ENCODE measurements at places on chromosomes 11 and 22.

DNA sequence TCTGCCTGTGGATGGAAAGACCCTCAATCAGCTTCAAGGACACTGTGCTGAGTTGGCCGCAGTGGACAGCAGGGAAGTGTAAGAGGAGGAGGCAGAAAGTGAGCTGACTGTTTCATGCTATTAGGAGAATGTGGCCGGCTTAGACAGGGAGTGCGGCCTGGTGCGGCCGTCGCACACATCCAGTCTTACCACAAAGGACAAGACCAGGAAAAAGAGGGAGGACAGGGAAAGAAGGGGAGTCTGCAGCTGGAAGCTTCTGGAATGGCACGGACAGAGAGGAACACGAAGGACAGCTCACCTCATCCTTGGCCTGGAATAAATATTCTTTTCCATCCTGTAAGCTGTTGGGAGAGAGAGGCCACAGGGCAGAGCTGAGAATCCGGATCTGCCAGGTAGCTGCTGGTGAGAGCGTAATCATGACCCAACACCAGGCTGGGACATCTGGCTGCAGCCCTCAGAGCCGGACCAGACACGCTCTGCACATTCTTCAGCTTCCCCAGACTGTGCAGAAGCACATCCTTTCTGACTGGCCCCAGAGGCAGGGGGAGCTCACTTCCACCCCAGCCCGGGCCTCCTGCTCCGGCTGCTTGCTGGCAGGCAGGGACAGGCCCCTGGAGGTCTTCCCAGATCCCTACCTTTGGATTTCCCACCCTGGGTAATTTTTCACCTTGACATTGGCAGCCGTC lies 8.6 kb upstream of the RBM4B start:
- no peak for DNase-seq

DNA sequence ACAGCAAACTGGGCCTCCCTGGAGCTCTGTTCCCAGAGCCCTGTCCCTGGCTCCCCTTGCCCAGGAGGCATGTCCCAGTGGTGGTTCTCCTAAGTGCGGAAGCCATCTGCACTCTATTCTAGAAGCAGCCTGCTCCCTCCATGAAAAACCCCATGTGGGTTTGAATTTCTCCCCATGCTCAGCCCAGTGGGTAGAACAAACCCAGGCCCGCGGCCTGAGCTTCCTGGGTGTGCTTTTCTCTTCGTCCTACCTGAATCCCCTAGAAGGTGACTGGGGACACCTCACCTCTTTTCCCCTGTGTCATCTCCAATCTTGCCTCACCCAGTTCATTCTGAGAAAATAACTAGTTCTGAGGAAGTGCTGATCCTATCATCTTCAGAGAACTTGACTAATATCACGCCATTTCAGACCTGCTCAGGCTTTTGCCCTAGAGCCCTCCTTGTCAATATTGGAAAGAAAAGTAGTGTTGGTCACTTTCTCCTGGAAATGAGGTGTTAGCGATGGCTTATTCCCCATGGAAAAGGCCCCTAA lies 15.9 kb downstream of the IL10RA start:
- DNase-seq: no peak

DNA sequence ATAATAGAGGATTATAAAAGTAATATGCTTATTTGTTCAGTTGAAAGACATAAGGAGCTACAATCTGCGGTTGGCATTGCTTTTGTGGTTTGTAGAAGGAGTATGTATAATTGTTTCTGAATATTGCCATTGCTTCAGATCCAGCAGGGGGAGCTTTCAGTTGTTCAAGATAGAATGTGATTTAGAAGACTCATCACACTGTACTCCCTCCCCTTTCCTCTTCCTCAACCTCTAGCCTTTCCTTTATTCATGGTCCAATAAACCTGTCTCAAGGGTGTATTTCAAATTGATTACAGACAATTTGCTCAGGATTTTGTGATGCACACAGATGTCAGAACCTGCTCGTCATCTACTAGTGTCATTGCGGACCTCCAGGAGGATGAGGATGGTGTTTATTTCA lies 9.8 kb downstream of the PRMT3 start:
- DNase-seq: no peak

DNA sequence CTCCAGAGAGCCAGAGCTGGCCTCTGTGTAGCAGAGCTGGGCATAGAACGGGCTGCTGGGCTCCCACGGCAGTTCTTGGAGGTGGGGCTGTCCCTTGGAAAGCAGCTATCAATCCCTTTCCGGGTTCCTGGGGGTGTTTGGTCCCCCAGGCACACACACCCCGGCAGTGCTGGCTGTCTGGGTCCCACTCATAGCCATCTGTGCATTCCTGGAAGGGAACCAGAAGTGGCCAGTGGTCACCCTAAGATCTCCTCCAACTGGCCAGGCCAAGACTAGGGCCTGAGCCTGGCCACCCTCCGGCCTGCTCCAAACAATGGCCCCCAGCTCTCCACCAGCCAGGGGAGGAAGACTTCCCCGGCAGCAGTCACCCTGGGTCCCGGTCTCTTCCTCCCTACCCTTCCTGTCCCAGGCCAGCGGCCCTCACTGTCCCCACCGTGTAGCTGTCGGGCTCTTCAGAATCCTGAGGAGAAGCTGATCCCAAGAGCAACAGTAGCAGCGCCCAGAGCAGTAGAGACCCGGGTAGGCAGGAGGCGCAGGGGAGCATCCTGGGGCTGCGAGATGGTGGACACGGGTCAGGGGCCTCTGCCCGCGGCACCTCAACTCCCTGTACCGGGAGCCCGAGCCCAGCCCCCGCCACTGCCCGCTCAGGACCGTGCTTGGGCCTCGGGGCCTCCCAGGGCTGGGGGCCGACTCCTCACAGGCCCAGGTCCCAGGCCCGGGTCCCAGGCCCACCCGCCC lies 620 bp downstream of the EFEMP2 start:
- DNase-seq: no peak

GRCh38 chr11:64581057-64581523 lies 9.9 kb upstream of the SLC22A12 start:
- DNase-seq: no peak

DNA sequence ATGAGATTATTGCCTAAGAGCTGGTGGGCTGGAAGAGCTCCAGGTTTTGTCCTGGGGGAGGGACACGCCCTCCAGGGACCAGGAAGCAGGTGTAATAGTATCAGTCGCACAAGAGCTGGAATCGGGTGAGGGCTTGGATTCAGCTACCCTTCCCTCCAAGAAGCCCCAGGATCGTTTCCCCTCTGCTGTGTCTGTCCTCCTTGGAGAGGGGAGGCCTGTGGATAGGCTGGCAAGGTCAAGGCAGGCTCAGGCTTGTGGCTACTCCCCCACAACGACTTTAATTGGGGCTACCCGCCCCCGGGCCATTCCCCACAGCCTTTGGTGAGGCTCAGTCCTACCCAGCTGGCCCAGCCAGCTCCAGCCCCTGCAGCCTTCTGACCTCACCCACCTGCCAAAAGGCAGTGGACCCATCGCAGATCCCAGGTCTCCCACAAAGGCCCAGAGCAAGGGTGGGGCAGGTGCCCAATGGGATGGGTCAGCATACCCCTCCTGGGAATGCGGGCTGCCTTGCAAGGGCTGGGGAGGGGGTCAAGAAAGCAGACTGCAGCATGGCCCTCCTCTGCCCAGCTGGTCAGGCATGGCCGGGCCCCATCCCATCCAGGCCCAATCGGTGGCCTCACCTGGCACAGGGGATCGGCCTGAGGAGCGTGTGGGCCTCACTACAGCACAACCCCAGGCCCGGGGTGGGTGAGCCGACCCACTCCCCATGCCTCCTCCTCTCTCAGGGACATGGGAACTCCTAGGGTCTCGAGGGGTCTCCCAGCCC lies 1.0 kb downstream of the CTSD start:
- DNase-seq: no peak

DNA sequence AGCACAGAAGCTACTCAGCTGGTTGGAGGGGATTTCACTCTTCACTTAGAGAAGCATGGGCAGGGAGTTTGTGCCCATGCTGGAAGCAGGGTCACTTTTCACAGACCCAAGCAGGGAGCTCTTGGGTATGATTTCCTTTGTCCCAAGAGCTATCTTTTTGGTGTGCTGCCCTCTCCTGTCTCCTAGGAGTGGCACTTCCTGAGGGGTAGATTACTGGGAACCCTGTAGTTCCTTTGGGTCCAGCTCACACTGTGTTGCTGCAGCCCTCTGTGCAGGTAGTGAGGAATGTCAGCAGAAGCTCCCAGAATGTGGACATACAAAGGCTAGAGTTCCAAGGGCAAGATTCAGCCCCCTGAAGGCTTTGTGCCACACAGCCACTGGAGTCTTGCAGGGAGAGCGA lies 537.1 kb upstream of the ANO3 start:
- no peak for DNase-seq

DNA sequence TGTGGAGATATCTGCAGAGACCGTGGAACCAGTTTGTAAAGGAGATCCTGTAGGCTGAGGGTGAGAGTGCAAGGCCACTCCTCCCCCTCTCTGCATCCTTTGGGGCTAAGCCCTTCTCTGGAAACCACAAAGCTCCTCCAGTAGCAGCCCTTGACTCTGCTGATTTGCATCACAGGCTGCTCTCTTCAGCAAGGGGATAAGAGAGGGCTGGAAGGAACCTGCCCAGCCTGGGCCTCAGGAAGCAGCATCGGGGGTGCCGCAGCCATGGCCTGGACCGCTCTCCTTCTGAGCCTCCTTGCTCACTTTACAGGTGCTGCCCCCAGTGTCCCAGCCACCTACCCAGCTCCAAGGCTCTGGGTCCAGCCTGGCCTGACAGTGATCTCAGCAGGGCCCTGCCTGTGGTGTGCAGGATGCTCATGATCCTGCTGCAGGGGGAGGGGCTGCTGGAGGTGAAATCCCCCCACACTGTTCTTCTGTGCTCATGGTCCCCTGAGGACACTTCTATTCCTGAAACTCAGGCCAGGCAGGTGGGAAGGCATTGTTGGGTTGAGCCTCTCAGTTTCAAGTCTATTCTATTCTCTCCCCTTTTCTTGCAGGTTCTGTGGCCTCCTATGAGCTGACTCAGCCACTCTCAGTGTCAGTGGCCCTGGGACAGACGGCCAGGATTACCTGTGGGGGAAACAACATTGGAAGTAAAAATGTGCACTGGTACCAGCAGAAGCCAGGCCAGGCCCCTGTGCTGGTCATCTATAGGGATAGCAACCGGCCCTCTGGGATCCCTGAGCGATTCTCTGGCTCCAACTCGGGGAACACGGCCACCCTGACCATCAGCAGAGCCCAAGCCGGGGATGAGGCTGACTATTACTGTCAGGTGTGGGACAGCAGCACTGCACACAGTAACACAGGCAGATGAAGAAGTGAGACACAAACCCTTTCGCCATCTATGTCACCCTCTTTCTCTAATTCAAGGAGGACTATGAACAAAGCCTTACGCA lies 68.5 kb upstream of the IGLL5 start:
- no peak for DNase-seq

GRCh38 chr11:133908827-133909226 lies 47.9 kb downstream of the IGSF9B start:
- DNase-seq: no peak

DNA sequence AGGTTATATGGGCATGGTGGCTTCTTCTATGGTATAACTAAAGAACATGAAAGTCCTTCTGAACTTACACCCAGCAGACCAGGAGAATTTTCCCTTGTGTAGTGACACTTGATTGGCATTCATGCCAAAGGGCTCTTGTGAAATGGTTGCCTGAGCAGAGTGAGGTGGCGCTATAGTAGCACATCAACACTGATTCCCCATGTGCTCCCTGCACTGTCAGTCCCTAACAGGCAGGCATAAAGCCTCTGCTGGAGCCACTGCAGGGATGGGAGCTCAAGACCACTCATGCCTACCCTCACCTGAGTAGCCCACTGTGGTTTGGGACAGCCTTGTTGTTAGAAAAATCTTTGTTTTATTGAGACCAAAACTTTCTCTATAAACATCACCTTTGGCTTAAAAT lies 92.6 kb upstream of the LIN7C start:
- no peak for DNase-seq

GRCh38 chr11:11876458-11876857 lies 34.7 kb downstream of the USP47 start:
- DNase-seq: no peak

DNA sequence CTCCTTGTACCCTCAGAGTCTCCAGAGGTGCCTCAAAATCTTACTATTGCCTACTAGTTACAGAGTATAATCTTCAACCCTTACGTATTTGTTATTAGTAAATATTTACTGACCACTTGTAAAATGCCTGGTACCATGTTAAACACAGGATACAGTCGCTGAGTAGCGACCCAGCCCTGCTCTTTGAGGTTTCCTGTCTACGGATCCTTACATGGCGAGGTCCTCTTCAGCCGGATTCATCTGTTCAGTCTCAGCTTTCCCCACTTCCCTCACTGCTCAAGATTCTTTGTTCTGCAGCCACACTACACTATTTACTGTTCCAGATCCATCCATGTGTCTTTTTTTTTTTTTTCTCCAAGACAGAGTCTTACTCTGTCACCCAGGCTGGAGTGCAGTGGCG lies 13.2 kb upstream of the TTC36 start:
- DNase-seq: no peak

DNA sequence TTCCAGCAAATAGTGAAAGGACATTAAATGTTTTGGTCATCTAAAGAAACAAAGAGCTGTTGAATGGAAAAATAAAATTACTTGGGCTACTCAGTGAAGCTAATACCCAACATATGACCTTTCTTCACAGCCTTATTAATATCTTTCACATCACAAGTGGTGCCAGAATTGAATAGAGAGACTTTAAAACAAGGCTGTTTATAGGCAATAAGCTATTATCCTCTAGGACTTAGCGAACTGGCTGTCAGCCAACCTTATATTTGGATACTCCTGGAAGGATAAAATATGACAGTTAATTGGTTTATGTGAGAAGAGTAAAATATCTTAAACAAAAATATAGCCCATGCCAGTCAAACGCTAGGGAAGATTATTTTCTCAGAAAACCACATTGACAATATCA lies 225.5 kb upstream of the BLID start:
- DNase-seq: no peak

DNA sequence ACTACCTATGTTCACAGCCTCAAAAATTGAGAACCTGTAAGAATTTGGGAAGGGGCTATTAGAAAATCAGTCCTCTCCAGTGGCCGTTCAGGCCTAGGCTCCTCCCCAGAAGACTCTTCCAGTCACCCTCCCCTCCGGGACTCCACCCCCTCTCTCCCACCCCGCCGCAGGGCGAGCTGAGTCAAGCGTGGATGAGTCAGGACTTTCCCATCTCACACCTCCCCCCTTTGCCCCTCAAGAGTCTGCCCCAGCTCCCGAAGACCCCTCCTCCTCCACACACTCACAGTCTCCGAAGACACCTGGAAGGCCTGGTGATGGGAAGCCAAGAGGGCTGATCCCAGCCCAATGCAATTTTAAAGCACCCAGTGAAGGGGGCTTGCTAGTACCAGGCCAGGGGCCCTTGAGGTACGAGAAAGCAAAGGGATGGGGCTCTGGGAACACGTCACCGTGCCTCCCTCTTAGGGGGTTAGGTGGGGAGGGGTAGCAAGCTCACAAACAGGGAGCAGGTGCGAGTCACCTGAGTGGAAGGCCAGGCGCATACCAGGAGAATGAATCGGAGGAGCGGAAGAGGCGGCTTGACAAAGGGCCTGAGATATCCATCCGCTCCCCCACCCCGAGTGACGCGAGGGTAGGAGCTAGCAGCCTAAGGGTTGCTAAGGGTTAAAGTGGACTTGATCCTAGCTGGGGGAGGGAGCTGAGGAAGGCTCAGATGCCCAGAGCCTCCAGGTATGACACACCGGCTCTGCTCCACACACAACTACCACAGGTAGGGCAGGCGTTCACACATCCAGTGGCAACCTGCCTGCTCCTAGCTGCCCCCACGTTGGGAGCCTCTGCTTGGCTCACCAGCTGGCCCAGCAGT lies 13.6 kb downstream of the BCL9L start:
- DNase-seq: no peak

- DNase-seq: no peak
Measured at GRCh38 chr11:38392176-38392575, 1794.1 kb upstream of the RAG2 start.
